Uterus (tissue), 4 donors: ENCODE measurements at places on chromosomes 1 and 21. TPM values are rescaled to one million over a fixed set of nuclear protein-coding genes. Genes with fewer than 3 reads are reported as not detected.

The KCNJ6 gene
- total RNA-seq: not detected

GRCh38 chr1:36118447-36119204, 6.4 kb downstream of the COL8A2 start:
- DNase-seq: no peak
- no peaks in the 10 kb centered on the region for H3K36me3 ChIP-seq
- no peaks in the 10 kb centered on the region for H3K4me1 ChIP-seq
- no peak overlapping the region for H3K27ac ChIP-seq
- no peaks in the 10 kb centered on the region for H3K27me3 ChIP-seq

GRCh38 chr1:187471555-187471954, 642.8 kb downstream of the PLA2G4A start:
- no peak overlapping the region for H3K27ac ChIP-seq
- H3K27me3 ChIP-seq: no peaks in the 10 kb centered on the region
- H3K4me3 ChIP-seq: no peak overlapping the region
- DNase-seq: no peak
- H3K4me1 ChIP-seq: no peaks in the 10 kb centered on the region

The CDC20 gene
- 1.3 TPM for total RNA-seq

The NFASC gene
- 29.7 TPM for total RNA-seq

The MATN1 gene
- total RNA-seq: not detected
